ENCODE measurements at places on chromosomes 4 and X.

- no peak for DNase-seq
These were observed 41.3 kb downstream of the DOCK11 start for GRCh38 chrX:118536687-118537461.

GRCh38 chrX:15576019-15576418, 24.7 kb downstream of the ACE2 start:
- no peak for DNase-seq

- no peak for DNase-seq
These were observed 186.8 kb downstream of the NWD2 start for GRCh38 chr4:37431417-37431743.

DNA sequence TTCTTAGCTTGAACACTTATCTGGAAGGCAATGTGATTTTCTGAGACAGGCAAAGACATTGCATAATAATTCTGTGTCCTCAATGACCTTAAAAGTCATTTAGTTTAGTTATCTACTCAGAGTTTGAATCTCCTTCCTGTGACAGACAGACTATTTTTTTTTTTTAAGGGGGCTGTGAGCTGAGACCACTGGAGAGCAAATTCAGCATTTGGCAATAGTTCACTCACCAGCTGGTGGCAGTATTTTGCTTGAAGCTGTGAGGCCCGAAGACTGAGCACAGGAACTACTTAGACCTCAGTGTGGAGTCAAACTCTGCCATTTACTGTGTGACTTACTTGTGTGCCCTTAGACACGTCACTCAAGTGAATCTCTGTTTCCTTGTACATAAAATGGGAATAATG, 22.9 kb upstream of the CPE start:
- DNase-seq: no peak

DNA sequence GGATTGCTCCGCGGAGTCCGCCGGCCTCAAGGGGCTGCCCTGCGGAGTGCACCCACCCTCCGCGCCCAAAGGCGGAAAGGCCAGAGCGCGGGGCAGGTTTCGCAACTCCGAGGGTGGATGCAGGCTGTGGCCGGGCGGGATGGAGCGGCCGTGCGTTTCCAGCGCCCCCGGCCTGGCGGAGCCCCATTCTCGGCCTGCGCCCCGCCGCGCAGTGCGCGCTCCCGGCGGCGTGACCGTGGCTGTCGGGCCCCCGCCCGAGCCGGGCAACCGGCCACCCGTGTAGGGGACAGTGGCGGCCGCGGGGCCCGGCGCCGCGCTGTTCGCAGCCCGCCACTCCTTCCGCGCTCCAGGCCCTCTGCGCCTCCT, 331 bp downstream of the SETD7 start:
- DNase-seq: no peak

DNA sequence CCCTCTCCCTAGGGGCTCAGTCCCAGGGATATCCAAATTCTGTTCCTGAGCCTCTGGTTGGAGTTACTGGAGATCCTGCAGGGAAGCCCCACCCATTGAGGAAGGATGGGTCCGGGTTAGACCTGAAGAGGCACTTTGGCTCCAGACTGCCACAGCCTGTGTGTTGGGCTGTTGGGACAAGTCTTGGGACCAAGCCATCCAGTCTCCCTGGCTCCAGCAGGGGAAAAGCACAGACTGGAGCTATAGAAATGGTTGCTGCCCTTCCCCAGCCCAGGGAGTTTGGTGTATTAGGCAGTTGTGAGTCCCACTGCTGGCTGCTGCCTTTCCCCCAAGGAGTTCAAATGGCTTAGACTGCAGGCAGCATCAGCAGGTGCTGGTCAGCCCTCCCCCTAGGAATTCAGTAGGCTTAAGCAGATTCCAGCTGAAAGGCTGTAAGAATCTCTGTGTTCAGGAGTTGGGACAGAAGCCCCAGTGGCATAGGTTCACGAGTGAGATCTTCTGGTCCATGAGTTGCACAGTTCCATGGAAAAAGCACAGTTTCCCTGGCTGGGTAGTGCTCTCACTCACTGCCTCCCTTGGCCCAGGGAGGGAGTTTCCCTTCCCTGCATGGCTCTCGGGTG, 344.0 kb upstream of the EPHA5 start:
- DNase-seq: no peak

DNA sequence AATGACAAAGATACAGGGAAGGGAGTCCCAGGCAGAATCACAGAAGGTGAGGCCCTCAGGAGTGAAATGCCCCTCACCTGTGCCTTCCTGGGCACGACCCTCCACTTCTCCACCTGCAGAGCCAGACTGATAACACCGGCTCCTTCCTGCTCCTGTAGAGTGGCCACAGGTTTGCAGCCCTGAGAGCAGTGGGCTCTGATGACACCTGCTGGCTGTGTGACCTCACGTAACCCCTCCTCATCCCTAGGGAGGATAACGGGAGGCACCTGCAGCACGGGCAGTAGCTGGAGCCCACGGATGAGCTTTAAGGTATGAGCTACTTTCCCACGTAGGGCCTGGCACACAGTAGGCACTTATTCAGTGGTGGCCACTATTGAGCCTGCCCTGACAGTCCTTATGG, 25.5 kb upstream of the MAN2B2 start:
- no peak for DNase-seq

DNA sequence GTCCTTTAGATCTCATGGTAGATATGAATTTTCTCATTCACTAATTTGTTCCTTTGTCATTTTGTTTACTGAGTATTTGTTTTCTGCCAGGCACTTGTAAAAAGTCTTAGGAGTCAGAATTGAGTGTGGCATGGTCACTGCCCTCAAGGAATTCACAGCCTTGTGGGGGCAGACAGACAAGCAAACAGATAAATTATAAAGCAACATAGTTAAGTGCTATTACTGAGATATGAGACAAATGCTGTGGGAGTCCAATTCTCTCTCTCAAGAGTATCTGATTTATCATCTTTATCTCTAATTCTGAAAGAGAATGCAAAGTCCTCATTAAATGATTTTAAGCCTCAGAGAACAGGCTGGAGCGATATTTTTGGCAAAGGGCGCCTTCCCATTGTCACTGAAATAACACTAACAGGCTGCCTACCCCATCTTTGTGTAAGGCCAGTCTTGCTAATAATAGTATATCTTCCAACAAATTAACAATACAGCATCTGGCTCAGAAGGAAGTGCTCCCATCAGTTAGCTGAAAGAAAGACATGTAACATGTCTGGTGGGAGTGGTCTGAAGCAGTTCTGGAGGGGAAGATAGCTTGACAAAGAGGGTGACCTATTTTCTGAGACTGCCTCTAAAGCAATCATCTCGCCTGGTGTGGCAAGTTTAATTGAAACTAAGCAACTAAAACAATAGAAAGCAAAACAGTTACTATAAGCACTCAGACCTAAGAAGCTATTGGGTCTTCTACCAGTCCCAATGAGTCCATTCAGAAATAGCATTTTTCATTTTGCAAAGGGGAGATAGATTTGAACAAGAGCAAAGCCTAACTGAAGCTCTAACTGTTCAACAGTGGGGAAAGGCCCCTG, 61.5 kb upstream of the AMOT start:
- no peak for DNase-seq

GRCh38 chr4:24568425-24568824, 15.9 kb downstream of the DHX15 start:
- DNase-seq: no peak

GRCh38 chr4:184384056-184384809, 90.1 kb downstream of the IRF2 start:
- no peak for DNase-seq

DNA sequence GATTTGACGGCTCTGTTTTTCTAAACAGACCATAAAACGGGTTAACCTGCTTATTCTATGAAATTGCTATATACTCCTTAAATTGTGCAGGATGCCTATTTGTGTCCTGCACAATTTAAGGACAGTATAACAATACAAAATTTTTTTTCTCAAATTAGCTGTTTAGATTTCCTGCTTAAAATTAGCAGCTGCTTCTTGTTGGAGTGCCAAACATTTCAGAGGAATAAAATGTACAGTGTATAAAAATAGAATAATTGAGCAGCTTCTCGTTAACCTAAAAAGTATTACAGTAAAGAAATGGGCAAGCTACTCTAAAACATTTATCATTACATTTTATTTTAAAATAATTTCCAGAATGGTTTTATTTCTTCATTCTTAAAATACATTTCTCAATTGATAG, 100.5 kb downstream of the PPA2 start:
- DNase-seq: no peak

DNA sequence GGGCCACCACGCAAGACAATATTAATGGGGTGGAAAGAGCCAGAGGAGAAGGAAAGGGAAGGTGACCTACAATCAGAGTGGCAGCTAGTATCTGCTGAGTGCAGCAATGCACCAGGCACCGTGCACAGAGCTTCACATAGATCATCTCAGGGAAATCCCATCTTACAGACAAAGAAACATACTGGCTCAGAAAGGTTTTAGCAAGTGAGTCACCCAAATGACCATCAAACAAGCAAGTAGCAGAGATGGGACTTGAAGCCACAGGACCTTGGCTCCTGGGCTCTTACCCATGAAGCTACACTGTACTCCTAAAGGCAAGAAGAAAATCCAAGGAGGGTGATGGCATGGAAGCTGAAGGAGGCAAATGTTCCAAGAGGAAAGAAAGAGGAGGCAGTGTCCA, 6.8 kb downstream of the ANXA5 start:
- DNase-seq: no peak

DNA sequence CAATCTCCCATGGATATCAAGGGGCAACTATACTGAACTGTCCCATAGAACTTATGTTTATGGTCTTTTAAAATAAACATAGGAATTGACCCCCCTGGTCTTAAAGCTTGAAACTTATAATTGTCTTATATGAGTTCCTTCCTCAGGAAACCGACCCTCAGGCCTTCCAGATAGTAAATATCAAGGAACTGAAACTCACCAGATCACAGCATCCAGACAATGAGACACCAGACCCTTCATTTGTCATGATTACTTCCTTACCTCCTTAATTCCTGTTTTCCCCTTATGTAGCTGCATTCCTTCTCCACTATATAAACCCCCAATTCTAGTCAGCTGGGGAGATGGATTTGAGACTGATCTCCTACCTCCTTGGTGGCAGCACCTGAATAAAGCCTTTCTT, 94.8 kb upstream of the GRPR start:
- DNase-seq: no peak

DNA sequence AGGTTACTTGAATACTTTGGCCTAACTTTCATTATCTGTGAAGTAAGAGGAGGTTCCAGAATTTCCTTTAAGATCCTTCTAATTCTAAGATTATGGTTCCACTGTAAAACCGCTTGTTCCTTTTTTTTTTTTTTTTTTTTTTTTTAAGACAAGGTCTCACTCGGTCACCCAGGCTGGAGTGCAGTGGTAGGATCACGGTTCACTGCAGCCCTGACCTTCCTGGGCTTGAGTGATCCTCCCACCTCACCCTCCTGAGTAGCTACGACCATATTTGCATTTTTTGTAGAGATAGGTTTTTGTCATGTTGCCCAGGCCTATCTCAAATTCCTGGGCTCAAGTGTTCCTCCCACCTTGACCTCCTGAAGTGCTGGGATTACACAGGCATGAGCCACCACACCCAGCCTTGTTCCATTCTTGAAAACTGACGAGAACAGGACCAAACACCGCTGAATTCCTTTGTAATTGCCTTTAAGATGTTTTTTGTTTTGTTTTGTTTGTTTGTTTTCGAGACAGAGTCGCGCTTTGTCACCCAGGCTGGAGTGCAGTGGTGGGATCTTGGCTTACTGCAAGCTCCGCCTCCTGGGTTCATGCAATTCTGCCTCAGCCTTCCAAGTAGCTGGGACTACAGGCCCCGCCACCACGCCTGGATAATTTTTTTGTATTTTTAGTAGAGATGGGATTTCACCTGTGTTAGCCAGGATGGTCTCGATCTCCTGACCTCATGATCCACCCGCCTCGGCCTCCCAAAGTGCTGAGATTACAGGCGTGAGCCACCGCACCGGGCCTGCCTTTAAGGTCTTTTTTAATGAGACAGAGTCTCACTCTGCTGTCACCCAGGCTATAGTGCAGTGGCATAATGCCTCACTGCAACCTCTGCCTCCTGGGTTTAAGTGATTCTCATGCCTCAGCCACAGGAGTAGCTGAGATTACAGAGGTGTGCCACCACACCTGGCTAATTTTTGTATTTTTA, 6.8 kb downstream of the PDS5A start:
- DNase-seq: no peak

DNA sequence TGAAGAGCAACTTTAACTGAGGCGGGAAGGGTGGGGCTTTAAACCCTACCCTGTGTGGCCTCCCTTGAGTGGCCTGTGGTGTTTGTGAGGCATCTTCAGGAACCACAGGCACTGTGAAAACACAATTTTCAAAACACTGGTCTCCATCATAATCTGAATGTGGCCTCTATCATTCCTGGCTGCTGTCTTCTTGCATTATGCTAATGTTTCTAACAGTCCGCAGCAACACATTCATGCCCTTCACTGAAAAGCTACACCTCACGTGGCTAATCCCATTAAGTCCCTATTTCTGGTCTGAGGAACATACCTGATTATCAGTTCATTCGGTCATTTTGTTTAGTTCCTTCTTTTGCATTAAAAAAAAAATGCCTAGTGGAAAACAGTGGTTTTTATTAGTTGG, 94.6 kb downstream of the F11 start:
- DNase-seq: no peak

DNA sequence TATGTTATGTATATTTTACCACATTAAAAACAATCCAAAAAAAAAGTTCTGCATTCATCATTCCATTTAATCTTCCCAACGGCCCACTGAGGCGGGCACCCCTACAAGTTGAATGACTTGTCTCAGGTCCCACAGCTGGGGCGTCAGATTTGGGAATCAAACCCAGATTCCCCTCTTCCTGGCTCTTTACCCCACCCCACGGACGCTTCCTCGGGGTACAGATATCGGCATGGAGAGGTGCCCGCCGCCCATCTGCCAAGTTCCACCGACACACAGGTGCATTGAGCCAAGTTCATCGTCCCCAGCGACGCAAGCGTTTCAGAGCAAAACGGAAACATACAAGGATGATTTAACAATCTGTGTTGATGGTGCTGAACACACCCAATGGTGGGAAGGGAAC, 36.9 kb upstream of the MAN2B2 start:
- no peak for DNase-seq

GRCh38 chr4:14165222-14165920, 537.8 kb upstream of the BOD1L1 start:
- DNase-seq: no peak

DNA sequence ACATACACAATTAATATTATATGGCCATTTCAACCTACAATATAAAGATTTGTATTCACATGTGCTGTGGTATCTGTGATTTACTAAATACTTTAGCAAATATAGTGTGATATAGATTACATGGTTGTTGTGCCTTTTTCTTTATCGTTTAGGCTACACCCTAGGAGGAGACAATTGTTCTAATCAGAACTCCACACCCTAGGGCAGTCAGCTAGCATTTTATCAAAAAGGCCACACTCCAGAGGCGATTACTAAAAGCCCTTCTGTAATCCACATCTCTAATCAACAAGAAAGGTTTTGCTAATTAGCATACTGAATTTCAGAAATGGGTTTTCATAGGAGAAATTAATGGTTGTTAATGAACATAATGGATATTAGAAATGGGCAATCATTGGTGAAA, 319.5 kb upstream of the NOCT start:
- no peak for DNase-seq

DNA sequence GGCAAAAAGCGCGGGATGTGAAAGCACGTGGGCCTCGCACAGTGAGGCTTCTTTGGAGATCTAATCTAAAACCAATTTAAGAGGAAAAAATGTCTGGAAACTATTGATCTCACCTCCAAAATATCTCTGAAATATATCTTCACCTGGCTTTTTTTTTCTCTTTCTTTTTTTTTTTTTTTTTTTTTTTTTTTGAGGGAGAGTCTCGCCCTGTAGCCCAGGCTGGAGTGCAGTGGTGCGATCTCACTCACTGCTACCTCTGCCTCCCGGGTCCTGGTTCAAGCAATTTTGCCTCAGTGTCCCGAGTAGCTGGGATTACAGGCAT, 383 bp upstream of the ZMAT1 start:
- no peak for DNase-seq

Data from activated CD8-positive, alpha-beta memory T cell treated with anti-CD3 and anti-CD28 coated beads for 1 hour (primary cell).